ENCODE measurements at places on chromosomes 12 and 14.

DNA sequence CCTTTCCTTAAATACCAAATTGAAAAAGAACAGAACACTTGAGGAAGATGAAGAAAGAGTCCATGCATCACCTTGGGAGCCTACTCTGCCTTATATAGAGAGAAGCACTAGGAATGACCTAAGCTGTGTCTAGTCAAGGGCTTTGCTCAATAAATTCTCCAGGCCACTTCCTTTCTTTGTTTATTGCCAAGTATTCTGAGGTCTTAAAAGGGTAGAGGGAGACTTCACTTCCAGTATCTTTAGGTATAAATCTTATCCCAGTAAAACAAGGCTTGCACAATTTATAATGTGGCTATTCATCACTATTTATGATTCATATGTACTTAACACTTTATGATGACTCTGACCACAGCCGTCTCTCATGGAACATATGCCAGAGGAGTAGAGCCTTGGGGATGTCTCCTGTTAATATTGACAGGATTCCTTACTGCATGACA, 85.1 kb upstream of the ARHGAP5 start:
- DNase-seq, result peak; percentile 96

GRCh38 chr14:69712599-69713088, 54.3 kb upstream of the SRSF5 start:
- no peak for DNase-seq

DNA sequence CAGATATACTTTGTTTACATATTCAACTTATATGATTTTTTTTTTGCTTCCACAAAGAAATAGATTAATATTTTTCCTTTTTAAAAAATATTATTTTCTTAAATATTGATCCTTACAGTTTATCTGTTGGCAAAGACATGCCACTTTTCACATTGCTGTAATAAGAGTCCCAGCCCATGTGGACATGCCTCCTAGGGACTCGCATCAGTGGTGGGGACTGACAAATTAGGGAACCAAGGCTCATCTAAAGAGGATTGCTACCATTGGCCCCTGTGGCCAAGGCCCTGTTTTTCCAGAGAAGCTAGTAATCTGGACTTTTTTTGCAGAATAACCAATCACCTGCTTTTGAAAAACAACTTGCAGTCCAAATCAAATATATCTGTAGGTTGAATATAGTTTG, 27.8 kb upstream of the BMAL2 start:
- no peak for DNase-seq

DNA sequence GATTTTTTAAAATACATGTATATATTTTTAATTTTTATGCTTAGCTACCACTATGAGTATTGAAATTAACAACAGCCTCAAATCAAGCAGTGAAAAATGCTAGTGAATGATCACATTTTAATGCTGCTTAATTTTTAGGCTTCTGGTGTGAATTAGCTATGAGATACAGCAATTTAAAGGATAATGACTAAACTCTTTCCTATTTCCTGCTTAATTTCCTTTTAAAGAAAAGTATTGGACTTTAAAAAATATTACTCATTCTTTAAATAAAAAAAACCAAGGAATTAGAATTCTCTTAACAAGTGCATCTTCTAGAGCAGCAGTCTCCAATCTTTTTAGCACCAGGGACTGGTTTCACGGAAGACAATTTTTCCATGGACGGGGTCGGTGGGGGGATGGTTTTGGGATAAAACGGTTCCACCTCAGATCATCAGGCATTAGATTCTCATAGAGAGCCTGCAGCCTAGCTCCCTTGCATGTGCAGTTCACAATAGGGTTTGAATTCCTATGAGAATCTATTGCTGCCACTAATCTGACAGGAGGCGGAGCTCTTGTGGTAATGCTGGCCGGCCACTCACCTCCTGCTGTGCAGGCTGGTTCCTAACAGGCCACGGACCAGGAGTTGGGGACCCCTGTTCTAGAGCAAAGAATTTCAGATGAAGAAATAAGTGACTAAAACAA, 18.6 kb upstream of the NTN4 start:
- no peak for DNase-seq

DNA sequence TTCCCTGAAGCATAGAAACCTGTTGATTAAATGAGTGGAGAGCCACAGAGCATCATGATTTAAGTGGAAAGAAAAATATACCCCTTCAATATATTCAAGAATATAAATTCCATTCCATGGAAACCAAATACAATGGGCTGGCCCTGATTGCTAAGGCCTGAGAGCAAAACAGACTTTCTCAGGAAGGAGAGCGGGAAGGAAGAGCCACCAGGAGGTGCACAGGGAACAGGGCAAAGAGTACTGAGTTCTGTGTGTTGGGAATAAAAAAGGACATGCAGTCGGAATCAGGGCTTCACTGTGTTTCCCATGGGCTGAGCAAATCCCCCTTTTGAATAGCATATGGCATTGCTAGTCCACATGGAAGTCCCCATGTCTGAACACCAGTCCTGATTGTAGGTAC, 69.7 kb upstream of the PLEKHG3 start:
- no peak for DNase-seq

DNA sequence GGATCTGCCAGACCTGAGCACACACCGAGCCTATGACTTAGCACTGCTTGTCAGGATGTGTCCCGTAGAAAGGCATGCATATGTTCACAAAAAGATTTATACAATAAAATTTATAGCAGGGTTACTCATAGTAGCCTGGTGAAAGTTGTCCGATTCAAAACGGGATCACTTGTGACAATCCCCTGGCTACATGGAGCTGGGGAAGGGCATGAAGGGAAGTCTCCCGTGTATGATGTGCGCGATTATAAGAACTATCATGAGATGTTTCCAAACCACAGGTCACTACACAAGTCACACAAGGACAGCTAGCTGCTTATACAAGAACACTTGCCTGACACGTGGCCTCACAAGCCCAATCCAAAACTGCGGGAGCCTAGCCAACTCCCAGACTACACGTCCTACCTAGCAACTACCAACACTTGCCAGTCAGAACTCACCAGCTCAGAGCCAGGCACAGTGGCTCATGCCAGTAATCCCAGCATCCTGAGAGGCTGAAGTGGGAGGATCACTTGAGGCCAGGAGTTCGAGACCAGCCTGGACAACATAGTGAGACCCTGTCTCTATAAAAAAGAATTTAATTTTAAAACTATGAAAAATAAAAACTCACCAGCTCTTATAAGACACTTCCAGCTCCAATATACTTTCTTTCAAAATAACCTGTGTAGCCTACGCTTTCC, 7.5 kb upstream of the CDCA4 start:
- DNase-seq, result no peak

GRCh38 chr14:95765051-95765450, 51.1 kb upstream of the TCL1A start:
- no peak for DNase-seq

DNA sequence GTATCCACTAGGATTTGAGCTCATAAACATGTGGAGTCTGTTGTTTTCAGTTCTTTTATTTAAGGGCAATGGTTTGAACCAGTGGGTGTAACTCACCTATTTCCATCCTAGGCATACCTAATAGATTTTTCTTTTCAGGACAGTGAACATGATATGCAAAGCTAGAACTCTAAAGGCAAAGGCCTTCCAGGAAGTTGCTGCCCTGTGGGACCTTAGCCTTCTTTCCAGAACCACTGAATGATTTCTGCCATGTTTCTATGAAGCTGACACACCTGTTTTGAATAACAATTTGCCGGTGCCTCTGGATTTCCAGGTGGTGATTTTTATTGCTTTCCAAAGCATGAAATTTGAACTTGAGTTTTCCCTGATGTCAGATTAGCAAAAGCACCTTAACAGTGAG, 372.9 kb upstream of the FAR2 start:
- DNase-seq, result no peak

DNA sequence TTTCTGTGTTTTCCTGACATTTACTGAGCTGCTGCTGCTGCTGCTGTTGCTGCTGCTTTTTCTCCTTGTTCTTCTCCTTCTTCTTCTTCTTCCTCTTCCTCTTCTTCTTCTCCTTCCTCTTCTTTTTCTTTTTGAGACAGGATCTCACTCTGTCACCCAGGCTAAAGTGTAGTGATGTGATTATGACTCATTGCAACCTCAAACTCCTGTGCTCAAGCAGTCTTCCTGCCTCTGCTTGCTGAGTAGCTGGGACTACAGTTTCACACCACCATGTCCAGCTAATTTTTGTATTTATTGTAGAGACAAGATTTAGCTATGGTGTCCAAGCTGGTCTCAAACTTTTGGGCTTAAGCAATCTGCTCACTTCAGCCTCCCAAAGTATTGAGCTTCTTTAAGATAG, 95.8 kb downstream of the TMTC3 start:
- DNase-seq, result peak; percentile 84

GRCh38 chr14:93954900-93955849, 21.2 kb downstream of the ASB2 start:
- no peak for DNase-seq

GRCh38 chr12:86948851-86949250, 692.7 kb upstream of the MGAT4C start:
- peak; percentile 55 for DNase-seq

DNA sequence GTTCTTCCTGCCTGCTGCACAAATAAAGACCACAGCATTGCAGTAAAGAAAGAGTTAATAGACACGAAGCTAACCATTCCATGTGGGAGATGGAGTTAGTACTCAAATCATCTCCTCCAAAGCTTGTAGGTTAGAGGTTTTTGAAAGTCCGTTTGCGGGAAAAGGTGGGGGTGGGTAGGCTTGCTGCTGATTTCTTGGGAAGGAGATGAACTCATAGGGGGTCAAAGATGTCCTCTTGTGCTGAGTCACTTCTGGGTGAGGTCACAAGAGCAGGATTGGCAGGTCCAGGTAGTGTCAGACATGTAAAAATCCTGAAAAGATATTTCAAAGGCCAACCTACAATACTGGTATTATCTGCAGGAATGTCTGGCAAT, 66.4 kb downstream of the PTHLH start:
- DNase-seq, result peak; percentile 16

DNA sequence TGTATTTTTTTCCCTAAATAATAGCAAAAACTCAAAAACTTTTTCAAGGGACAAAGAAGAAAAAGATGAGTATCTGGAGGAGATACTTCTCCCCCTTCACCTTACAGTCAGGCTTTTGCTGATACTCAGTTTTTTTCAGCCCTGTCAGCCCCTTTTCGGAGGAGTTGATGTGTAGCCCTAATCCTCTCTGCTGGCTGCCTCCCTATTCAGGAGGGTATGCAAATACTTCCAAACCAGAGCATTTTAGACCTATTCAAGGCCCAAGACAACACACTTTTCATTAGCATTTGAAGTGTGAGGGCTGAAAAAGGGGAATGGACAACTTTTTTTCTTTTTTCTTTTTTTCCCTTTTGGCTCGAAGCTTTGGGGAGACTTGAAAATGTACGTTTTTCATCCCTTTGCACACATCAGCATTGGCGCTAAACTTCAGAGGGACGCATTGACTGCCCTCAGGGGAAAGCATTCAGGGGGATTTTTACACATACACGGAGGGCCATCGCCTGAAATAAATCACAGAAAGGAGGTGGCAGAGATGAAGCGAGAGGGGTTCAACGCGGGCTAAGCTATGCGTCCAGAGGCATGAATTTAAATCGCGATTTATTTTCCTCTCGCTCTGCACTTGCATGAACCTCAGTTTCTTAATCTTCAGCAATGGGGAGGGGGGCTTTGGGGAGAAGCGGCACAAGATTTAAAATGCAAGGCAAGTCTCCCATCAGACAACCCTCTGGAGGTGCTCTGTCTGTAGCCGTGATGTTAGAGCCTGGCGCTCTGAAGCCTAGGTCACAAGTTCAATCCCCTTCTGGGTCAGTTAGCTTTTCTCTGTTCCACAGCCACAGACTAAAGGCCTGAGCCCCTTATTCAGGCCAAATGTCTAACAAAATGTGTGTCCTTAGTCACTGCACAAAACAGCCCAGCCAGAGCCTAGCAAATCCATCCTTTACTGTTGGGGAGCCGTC, 86.3 kb downstream of the ASCL1 start:
- no peak for DNase-seq

- DNase-seq, result peak; percentile 28
Observed at GRCh38 chr12:107449891-107450290, 235.7 kb upstream of the PWP1 start.

- DNase-seq, result no peak
Observed at GRCh38 chr14:64817631-64818030, 62.1 kb downstream of the SPTB start.

DNA sequence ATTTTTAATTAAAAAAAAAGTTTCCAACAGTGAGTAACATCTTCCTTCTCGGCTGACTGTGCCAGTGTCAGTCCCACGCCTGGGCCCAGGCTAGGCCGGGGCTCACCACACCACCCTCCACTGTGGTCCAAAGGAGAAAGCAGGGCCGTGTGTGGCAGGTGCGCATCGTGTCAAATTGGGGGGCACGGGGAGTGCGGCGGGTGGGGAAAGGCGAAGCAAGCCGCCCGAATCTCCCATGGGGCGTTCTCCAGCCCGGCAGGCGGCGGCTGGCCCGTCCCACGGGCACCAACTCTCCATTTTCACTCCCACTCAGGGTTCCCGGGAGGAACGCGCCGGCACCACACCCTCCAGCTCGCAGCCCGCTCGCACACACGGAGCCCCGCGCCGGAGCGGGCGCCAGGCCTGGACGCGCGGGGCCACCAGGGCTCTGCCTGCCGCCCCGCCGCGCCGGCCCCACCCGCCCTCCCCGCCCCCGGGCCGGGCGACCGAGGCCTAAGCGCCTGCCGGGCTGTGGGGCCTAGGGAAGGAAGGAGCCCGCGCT, 604 bp downstream of the EEA1 start:
- peak; percentile 26 for DNase-seq

GRCh38 chr14:98785578-98785977, 486.4 kb downstream of the BCL11B start:
- DNase-seq, result no peak

DNA sequence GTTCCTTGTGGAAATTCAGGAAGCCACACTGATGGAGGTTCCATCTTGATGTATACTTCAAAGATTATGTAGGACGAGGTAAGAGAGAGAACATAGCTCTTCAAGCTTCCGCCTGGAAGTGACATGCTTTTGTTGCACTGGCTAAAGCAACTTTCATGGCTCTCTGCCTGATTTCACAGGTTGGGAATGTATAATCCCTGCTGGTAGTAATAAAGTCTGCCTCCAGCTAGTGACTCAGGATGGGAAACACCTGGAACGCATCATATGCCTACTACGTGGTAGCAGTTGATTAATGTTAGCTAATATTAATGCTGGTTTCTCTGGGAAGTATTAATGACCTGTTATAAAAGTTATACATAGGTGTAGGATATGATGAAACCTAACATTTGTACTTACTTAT, 71.1 kb downstream of the PELI2 start:
- peak; percentile 69 for DNase-seq

DNA sequence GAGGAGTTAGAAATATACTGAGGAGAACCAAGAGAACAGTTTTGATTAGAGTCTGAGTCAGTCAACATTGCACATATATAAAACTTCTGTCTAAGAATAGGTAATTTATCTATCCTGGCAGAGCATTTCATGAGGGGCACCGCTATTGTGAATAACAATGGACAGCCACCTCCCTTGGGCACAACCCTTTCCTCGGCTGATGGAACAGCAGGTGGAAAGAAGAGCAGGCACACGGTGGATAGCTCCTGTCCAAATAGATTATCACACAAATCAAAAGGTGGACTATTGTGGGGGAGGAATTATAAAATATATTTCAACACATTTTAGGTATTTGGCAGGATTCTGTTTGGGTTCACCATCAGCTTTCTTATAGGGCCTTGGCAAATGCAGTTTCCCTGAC, 84.0 kb upstream of the PTPRB start:
- DNase-seq, result no peak

Data from iris pigment epithelial cell (primary cell).